Suppressor macrophage (primary cell): ENCODE measurements at places on chromosomes 3 and 15.

DNA sequence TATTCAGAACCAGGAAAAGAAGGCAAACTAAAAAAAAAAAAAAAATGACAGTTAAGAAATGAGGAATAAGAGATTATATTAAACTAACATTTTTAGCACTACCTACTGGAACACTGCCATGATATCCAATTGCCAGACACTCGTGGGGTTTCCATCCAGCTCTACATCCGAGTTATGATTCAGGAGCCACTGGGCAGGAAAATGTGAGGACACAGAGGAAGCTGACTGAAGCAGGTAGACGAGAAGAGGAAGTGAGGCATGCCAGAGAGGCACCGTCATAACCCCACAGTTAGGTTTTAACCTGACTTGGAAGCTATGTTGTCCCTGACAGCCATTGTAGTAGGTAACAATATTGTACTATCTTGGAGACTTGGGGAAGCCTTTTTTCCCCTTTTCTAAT lies 495.0 kb downstream of the NLGN1 start:
- no peak for DNase-seq

DNA sequence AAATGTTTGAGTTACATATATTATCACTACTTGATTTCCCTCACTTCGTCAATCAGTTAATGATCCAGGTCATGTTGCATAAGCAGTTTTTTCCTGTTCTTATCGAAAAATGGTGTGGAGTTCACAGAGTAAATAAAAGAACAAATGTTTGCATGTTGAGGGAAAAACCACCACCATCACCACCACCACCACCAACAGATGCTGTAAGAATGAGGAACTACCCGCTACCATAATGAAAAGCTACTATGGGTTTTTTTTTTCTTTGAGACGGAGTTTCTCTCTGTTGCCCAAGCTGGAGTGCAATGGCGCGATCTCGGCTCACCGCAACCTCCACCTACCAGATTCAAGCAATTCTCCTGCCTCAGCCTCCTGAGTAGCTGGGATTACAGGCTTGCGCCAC lies 27.6 kb downstream of the RUBCN start:
- peak; percentile 63 for DNase-seq

GRCh38 chr15:70327856-70328678 lies 230.3 kb upstream of the TLE3 start:
- peak; percentile 59 for DNase-seq

GRCh38 chr15:38562278-38562677 lies 2.3 kb downstream of the RASGRP1 start:
- DNase-seq = no peak

GRCh38 chr3:42490243-42490642 lies 12.2 kb upstream of the VIPR1 start:
- DNase-seq = peak; percentile 61

- DNase-seq = no peak
Observed at GRCh38 chr3:127573401-127573800, 17.1 kb downstream of the TPRA1 start.

DNA sequence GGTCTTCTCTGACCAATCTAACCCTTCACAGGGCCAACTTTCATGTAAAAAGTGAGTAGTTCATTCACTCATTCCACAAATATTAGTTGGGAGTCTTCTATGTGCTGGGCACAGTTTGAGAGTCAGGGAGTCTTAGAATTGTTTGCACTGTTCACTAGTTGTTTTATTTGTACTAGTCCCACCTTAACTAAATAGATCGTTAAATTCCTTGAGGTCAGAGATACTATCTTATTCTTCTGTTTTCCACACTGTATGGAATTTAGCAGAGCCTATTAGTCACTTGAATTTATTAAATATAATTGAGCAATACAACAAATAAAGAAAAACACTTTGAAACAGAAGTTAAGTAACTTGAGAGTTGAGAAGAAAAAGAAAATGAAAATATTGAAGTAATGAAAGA lies 40.8 kb upstream of the SPTSSB start:
- no peak for DNase-seq

GRCh38 chr3:52871761-52872160 lies 25.6 kb downstream of the STIMATE start:
- DNase-seq = no peak

DNA sequence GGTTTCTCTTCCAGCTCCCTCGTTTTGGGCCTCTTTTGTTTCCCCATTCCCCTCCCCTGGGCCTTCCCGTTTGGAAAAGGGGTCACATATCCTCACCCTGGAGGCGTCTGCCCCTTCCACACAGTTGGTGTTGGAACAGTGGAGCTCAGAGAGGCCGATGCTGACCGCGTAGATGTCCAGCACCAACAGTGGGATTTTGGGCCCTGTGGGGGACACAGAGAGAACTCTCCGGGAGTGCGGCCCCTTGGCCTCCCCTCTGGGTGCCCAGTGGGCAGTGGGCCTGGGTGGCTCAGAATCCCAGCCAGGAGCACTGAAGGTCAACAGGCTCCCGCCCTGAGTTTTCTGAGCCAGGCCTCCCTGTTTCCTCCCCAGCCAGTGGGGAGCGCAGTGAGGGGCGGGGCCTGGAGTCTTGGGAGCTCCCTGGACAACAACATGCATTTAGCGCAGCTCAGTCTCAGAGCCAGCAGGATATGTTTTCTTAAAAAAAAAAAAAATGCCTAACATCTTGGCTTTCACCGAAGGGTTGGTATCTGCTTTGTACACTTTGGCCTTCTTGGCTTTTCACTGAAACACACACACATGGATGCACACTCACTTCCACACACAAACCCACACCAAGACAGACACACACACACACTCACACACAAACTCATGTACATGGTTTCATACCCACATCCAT lies 670 bp upstream of the ISLR start:
- DNase-seq = no peak

- peak; percentile 74 for DNase-seq
Observed at GRCh38 chr15:39171944-39172368, 408.9 kb upstream of the THBS1 start.

- no peak for DNase-seq
Observed at GRCh38 chr3:65569845-65570405, 468.8 kb downstream of the MAGI1 start.

GRCh38 chr15:42723068-42723467 lies 13.9 kb downstream of the CDAN1 start:
- no peak for DNase-seq

DNA sequence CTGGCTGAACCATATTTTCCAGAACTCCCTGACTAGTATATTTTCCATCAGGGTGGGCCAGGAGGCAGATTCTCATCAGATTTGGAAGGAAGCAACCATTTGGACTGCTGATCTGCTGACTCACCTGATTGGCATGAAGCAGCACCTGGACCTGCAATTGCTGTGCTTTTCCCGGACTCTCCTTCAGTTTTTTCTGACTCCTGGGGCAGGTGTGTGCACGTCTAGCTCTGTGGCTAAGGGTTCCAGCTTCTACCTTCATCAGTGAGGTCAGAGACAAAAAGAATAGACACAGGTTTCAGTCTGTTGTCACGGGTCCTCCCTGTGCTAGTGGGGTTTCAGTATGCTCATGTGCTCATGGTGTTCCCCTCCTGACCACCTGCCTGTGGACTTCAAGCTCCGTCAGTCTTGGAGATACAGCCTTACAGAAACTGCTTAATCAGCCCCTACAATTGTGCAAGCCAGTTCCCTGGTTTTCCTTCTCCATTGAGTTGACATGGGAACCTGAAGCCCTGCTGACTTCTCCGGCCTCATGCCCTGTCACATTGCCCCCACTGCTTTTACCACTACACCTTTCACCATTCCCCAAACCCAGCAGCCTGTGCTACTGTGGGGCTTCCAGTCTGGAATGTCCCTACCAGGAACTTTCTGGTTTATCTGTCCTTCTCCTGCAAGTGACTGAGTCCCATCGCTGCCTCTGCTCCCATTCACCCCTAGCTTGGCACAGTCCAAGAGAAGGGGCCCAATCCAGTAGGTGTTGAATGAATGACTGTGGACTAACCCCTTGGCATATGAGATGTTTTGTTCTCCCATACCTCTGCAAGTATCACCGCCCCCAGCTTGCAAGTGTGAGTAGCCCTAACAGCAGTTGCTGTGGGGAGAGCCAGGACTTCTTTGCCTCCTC lies 31.7 kb downstream of the HMCES start:
- peak; percentile 76 for DNase-seq

DNA sequence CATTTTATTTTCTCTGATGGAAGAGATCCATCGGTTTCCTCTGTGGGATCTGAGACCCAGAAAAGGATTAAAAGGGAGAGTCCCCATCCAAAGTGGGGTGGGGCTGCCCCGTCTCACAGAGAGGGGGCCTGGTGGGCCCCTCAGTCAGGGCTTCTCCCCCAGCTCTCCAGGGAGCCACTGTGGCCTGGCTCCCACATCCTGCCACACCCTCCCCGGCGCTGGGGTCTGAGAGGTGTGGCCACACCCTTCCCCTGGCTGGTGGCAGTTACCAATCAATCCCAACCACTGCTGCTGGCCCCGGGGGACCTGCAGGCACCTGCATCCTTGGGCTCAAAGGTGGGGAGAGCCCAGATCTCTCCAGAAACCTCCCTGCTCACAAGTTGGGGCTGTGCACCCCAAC lies 161.8 kb upstream of the IQSEC1 start:
- no peak for DNase-seq

DNA sequence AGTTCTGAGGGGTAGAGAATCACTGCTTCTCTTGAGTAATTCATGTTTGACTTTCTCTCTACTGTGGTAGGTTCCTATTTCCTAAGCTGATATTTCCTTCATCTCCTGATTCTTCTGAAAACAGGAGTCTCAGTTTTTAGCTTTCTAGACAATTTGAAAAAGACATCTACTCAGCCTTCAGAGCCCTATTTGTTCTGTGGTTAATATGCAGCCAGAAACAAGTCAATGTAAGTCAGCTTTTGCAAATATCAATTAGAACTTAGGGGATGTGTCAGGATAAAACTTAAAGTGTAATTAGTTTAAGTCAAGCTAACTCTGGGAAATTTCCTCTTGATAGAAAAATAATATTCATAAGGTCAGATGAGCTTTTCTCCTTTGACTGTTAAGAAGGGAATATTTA lies 21.7 kb upstream of the HACD2 start:
- no peak for DNase-seq

DNA sequence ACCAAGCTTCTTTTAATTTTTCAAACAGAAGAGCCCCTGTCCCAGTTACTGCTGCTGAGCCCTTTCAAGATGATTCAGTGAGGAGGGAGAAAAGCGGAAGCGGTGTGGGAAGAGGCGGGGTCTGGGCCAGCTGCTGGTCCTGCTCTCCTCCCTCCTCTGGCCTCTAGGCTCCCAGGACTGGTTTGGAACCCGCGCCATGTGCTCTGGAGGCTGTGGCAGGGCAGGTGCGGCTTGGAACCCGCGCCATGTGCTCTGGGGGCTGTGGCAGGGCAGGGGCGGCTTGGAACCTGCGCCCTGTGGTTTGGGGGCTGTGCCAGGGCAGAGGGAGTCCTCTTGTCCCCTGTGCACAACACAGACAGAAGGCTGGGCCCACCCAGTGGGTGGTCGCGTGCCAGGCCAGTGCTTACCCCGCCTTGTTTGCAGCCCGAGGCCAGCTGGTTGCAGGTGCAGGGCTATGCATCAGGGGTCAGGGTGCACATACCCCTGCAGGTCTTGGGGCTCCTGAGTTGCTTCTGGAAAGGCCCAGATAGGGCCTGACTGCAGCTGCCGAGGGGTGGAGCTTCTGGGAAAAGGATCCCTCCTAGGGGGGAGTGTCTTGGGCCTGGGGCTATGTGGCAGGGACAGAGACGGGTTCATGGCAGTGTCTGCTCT lies 12.2 kb downstream of the ALG1L2 start:
- peak; percentile 53 for DNase-seq

GRCh38 chr15:57509965-57510364 lies 81.7 kb upstream of the MYZAP start:
- DNase-seq = no peak

- DNase-seq = no peak
Observed at GRCh38 chr15:48582452-48583247, 62.9 kb downstream of the FBN1 start.

DNA sequence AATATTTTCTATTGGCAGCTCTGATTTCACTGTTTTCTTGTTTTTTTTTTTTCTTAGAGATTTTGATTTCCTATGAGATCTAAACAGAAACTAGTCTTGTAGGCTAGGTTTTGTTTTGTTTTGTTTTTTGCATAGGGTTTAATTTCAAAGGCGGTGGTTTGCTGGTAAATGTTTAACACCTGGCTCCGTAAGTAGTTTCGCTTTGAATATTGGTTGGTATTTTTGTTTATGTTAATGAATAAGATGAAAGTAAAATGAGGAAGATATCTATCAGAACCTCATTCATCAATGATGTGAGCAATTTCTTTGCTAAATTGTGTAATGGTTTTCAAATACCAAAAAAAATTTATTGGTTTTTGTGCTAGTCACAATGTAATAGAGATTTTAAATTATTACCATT lies 39.7 kb upstream of the TM4SF1 start:
- no peak for DNase-seq

DNA sequence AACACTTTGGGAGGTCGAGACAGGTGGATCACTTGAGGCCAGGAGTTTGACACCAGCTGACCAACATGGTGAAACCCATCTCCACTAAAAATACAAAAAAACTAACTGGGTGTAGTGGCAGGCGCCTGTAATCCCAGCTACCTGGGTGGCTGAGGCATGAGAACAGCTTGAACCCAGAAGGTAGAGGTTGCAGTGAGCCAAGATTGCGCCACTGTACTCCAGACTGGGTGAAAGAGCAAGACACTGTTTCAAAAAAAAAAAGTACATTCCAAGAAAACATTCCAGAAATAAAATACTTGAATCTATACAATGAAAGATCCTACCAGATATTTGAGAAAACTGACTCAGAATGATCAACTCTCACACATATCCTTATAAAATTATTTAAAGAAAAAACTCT lies 30.4 kb downstream of the TFDP2 start:
- no peak for DNase-seq

- DNase-seq = no peak
Observed at GRCh38 chr15:39075311-39075710, 505.6 kb upstream of the THBS1 start.

GRCh38 chr3:174247687-174248152 lies 611.4 kb upstream of the NAALADL2 start:
- DNase-seq = no peak

DNA sequence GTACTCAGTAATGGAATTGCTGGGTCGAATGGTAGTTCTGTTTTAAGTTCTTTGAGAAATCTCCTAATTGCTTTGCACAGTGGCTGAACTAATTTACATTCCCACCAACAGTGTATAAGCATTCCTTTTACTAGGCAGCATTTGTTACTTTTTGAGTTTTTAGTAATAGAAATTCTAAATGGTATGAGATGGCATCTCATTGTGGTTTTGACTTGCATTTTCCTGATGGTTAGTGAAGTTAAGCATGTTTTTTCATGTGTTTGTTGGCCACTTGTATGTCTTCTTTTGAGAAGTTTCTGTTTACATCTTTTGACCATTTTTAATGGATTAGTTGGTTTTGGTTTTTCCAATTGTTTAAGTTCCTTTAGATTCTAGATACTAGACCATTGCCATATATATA lies 28.4 kb downstream of the TP63 start:
- no peak for DNase-seq

GRCh38 chr15:36798366-36798765 lies 218.9 kb downstream of the CDIN1 start:
- DNase-seq = no peak

DNA sequence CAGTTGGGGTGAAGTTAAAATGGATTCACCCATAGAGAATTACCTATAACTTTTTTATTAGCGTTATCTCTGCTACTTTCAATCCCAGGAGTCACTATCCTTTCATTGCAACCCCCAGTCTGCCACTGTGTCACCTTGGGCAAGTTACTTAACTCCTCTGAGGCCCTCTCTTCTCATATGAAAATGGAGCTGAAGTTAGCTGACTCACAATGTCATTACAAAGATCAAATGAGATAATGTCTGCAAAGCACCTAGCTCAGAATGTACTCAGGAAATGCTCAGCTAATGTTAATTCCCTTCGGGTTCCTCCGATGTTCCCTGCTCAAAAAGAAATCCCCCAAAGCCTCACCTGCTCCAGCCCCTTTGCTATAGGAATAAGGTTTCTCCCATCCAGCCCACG lies 50.0 kb downstream of the TRIM42 start:
- DNase-seq = no peak
